ENCODE measurements at places on chromosomes 3 and 15.
A peak's percentile ranks its signal among the peaks of the same experiment; 100 is the strongest.

DNA sequence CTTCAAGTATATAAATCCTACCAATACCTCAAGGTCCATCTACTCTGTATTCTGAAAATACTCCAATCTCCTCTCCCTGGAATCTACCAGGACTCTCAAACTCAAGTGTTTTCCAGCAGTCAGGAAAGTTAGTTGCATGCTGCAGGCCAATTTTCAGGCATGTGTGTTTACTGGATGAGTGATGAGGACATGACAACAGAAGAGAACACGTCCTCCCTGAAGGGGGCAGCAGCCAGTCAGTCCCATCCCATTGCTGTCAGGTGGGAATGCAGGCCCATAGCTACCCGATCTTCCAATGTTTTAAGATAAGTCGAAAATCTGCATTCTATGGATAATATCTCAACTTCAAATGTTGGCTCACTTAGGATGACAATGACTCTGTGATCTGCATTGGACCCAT, 496.2 kb downstream of the FHIT start:
- no peak for DNase-seq

- no peak for DNase-seq
These were observed 700 bp upstream of the BLM start for GRCh38 chr15:90716317-90716975.

GRCh38 chr3:189307963-189308362, 136.2 kb downstream of the TPRG1 start:
- no peak for DNase-seq

GRCh38 chr15:52524223-52525136, 4.2 kb downstream of the MYO5A start:
- DNase-seq: no peak

GRCh38 chr15:51117270-51117669, 22.6 kb upstream of the TNFAIP8L3 start:
- peak; percentile 31 for DNase-seq

DNA sequence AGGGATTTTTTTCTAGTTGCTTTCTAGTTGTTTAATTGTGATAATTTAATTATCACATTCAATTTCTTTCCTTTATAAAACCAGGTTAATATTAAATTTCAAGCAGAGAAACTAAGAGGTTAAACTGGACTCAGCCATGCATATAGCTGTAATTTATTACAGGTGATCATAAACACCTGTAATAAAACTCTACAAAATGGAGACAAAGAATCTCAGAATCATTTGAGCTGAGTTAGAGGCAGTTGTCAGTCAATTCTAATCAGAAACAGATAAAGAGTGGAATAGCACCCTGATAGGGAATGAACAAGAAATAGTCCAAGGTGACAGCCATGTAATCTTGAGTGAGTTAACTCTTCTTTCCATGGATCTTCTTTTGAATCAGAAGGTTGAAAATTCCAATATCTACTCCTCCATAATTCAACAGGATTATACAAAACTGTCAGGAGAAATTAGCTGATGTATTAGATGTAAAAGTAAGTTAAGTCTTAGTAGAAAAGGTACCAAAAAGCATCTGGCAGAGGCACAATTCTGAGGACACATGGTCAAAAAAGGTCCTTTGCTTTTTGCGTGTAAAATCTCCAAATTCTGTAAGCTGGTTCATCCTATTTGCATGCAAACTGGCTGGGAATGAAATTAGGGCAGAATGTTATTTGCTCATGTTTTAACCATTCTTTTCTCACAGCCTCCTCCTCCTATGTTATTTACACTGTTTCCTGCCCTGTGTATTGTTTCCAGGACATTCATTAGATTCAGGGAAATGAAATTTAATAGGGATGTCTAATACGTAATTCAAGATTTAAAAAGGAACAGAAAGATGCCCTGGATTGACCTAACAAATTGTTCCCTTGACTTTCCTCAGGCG, 39.4 kb upstream of the B3GNT5 start:
- no peak for DNase-seq

GRCh38 chr3:137347817-137348368, 390.1 kb downstream of the IL20RB start:
- DNase-seq: no peak

DNA sequence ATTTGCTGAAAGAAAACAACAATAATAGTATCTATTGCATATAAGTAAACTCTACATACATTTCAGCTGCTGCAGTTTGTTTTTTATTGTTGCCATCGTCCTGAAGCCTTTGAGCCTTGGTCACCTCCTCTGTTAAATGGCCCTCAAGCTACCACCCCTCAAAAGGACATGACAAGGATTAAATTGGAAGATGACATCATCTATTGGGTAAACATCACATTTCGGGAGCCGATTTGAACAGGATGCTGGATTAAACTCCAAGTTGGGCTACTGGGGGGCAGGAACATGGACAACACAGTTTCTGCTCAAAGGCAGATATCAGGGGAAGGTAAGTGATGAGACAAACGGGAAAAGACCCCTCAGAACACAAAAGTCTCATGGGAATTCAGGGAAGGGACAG, 92.3 kb upstream of the ATP2B2 start:
- DNase-seq: no peak

DNA sequence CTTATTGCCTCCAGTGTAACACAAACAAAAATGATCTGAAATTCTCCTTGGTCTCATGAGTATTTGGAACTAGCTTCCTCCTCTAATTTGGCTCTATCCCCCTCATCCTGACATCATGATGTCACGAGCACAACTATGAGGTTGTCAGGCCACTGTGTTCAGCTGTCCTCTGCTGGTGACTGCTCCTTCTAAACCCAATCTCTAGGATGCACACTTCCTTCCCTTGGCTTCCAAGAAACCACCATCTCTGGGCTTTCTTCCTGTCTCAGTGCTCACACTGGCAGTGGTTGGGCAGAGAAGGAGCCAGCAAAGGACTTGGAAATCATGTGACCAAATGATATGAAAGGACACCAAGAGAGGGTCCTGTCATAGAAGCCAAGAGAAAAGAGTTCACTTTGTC, 30.7 kb upstream of the EIF1B start:
- DNase-seq: no peak

GRCh38 chr3:116093374-116093773, 351.9 kb downstream of the LSAMP start:
- no peak for DNase-seq

DNA sequence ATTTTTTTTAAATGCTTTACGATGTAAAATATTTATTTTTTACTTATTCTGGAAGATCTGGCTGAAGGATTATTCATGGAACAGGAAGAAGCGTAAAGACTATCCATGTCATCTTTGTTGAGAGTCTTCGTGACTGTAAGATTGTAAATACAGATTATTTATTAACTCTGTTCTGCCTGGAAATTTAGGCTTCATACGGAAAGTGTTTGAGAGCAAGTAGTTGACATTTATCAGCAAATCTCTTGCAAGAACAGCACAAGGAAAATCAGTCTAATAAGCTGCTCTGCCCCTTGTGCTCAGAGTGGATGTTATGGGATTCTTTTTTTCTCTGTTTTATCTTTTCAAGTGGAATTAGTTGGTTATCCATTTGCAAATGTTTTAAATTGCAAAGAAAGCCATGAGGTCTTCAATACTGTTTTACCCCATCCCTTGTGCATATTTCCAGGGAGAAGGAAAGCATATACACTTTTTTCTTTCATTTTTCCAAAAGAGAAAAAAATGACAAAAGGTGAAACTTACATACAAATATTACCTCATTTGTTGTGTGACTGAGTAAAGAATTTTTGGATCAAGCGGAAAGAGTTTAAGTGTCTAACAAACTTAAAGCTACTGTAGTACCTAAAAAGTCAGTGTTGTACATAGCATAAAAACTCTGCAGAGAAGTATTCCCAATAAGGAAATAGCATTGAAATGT, 15.6 kb downstream of the THBS1 start:
- peak; percentile 32 for DNase-seq

DNA sequence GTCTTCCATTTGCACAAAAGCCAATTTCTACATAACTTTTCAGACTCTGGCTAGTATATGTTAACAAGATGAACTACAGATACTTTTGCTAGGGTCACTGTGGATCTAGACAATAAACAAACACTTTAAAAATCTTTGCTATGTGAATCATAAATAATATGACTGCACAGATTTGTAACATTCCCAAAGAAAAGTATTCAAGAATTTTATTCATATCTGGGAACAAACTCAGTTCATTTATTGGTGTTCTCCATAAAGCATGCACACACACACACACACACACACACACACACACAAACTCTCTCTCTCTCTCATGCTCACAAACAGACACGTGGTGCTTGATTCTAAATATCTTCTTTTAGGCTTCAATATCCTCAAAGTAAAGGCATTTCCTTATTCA, 18.8 kb upstream of the THRB start:
- no peak for DNase-seq

DNA sequence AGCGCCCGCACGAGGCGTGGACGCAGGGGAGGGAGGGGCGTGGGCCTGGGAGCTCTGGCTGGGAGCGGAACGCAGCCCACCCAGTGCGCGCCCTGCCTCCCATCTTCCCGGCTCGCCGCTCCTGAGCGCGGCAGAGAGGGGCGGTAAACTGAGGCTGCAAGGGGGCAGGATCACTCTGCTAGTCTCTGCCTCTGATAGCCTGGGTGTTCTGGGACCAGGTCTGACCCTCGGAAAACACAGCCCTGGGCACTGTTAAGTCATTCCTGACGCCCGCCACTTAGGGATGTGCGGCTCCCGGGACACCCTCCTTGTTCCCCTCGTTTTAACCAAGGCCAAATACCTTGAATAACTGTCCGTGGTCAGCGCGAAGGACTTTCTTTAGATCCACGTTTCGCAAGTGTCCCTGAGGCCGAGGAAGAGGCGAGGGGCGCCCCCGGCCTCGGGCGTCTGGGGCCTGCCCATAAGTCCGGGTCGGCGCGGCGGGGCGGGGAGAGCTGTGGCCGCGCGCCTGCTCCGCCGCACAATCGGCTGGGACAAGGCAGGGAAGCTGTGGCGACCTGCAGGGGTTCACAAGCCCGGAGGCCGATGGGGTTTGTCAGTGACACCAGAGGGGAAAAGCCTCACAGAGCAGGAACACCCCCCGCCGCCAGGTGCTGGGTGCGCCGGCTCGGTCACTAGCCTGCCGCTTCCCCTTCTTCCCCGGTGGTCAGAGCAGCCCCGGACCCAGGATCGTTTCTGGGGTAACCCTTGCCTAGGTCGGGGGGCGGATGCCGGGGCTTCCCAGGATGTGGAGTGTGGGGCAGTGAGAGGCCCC, 1.5 kb downstream of the ITPKA start:
- no peak for DNase-seq

DNA sequence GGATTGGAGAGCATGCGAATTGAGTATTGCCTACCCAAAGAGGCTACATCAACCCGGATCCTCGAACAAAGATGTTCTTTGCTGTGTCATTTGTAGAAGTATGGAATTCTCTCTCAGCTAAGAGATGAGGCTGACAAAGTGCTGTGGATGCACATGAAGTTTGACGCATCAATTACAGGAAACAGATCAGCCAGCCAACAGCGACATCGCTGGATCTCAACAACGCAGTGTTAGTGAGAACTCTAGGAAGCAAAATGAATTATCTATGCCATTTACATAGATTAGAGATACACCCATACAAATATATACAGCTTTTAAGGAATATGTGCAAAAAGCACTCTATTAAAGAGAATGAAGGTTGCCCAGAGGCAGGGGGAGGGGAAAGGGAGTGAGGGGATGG, 160.6 kb upstream of the RGMA start:
- no peak for DNase-seq

DNA sequence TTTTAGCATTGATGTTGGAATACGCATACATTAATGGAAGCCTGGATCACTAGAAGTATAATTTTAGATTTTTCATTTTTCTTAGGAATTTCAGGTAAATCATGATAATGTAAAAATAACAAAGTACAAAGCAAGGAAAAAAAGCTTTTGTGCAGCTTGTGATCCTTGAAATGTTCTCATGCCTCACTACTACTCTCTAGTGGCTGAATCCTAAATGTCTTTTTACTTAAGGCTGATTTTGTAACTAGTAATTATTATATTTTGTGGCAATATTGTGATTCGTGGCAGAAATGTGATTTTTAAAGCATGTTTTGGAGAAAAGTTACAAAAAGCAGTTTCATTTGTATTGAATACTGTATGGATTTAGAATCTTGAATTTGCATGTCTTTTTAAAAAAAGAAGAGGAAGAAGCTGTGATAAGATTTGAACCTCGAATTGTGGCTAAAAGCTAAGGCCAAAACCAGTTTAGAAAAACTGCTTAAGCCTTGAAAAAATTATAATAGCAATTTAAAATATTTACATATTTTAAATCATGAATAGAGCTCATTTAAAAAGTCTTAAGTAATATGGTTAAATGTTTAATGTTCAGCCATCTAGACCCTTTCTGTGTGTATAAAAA, 39.0 kb downstream of the U2SURP start:
- peak; percentile 48 for DNase-seq

GRCh38 chr3:57910990-57911389, 97.2 kb upstream of the FLNB start:
- no peak for DNase-seq

DNA sequence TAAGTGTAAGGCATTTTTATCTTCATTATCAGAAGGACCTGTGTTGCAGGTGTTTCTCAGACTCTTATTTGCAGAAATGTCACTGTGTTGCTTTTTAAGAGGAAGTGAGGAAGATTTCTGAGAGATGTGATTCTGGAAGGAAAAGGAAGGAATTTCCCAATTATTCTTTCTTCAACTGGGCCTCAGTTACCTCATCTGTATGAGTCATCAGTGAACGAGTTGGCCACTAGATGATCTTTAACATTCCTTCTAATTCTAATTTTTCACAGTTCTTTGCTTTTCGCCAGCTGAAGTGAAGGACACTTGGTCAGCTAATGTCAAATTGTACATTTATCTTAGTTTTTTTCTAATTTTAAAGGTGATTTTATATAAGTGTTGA, 28.9 kb downstream of the CLEC3B start:
- DNase-seq: peak; percentile 79

GRCh38 chr3:127028781-127029657, 46.1 kb downstream of the PLXNA1 start:
- no peak for DNase-seq

GRCh38 chr3:138384976-138385375, 36.6 kb downstream of the MRAS start:
- DNase-seq: no peak

DNA sequence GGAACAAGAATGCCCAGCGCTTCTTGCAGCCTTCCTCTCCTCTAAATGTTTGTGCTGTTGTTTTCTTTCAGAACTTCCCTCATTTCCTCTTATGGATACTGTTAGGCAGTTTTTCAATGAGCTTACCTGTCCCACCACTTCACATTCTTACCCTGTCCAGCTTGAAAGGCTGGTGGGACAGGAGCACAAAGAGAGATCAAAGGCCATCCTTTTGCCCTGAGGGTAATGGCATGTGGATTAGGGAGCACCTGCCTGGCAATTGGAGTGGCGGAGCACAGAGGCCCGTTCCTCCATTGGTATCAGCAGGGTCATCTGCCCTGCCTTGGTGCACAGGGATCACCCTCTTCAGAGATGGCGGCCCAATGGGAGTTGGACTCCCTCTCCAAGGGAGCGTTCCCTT, 170.1 kb upstream of the UBE3A start:
- no peak for DNase-seq

DNA sequence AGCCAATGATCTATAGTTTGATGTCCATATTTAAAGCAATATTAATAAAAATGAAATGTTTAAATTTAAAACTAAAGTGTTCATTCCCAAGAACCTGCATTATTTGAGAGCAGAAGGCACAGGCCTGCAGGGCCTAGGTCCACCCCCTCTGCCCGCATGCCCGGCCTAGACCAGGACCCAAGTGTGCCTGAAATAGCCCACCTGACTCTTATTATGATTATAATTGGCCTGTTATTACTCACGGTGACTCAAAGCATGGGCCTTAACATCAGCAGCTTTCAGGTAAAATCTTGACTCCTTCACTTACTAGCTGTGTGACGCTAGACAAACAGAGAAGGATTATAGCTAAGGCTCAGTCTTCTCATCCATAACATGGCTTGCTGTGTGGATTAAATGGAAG, 128.8 kb downstream of the PLCL2 start:
- no peak for DNase-seq

GRCh38 chr3:15512166-15512565, 9.3 kb downstream of the COLQ start:
- peak; percentile 22 for DNase-seq
